NCI-H524 (cell line): ENCODE measurements at places on chromosomes 7 and 10.

GRCh38 chr7:130240240-130240639 lies 26.4 kb upstream of the CPA2 start:
- no peak for DNase-seq

DNA sequence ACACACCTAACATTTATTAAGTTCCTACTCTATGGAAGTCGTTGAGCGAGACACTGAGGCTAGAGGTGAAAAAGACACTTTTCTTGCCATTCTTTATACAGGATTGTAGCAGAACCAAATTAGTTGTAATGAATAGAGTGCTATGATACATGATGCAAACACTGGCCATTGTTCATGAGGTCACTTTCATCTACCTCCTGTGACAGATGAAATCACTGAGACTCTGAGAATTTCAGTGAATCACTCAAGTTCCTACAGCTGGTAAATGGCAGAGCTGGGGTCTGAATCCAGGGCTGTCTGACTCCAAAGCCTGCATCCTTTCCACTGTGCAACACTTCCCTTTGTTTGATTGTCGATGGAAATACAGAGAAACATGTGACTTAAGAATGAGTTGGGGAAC lies 657.6 kb downstream of the LRMDA start:
- no peak for DNase-seq

DNA sequence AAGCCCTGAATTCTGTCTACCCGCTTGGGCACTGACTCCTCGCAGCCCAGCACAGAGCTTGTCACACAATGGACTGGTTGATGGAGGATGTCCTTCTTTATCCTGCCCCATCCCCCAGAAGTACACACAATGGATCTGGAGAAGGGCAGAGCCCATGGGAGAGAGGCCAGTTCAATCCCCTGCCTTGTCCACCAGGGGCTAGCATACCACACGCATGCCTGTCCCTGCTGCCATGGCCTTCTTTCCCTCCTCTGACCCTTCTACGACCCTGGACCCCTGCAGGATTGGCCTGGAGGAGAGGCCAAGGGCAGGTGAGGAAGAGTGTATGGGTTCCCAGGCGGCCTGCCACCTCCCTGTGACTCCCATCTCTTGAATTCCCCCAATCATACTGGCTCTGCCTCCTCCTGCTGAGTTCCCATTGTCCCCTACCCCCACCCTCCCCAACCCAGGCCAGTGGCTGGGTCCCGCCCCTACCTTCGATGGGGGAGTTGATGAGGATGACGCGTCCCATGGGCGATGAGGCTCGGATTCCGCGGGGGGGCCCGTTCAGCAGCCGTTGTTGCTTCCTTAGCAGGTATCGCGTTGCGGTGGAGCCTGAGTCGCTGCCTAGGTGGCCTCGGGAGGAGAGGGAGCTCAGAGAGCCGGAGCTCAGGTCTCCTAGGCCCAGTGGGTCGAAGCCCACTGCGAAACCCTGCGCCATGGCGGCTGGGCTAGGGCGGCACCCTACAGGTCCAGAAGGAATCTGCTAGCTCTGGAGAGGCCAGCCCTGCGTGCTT lies 1.2 kb downstream of the PDZD7 start:
- DNase-seq = no peak

- DNase-seq = no peak
These were observed 120.3 kb downstream of the NRP1 start for GRCh38 chr10:33214174-33214573.

GRCh38 chr7:32936689-32937088 lies 20.6 kb upstream of the FKBP9 start:
- no peak for DNase-seq

GRCh38 chr7:100087055-100087750 lies 1.6 kb upstream of the COPS6 start:
- no peak for DNase-seq

GRCh38 chr10:26448706-26449435 lies 10.7 kb downstream of the APBB1IP start:
- DNase-seq = no peak

- DNase-seq = no peak
These were observed 173.5 kb downstream of the SRPK2 start for GRCh38 chr7:105215182-105215581.

DNA sequence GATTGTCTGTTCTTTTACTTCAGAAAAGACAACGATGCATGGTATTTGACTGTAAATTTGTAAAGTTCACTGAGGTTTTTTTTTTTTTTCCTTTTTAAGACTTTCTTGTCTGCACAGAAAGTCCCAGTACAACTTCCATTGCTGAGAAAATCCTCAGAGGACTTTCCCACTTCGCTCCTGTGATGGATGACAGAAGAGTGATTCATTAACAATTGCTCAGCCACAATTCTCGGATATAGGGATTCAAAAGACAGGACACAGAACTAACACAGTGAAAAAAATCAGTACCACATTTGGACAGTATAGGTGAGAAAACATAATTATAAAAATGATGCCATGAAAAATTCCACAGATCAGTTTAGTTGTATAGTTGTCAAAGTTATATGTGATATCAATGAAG lies 48.0 kb downstream of the SEC23IP start:
- DNase-seq = no peak

- no peak for DNase-seq
These were observed 4.9 kb upstream of the COL17A1 start for GRCh38 chr10:104090611-104091010.

DNA sequence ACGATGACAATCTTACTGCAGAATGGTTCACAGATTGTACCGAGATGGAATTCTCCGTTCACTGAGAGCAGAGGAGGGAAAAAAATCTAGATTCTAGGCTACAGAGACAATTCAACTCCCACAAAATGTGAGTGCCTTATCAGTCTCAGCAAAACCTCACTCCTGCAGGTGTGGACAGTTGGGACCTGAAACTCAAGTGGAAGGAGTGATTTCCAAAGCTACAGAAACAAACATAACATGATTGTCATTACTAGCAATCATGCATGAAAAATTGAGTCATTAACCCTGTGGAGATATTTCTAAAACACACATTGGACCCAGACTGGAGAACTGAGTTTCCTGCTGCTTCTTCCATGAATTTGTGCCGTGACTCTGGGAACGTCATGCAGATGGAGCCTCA lies 70.3 kb downstream of the CALML3 start:
- DNase-seq = no peak

- no peak for DNase-seq
These were observed 24.3 kb downstream of the FAM20C start for GRCh38 chr7:216360-217300.

GRCh38 chr7:22202141-22202540 lies 154.8 kb downstream of the RAPGEF5 start:
- no peak for DNase-seq

DNA sequence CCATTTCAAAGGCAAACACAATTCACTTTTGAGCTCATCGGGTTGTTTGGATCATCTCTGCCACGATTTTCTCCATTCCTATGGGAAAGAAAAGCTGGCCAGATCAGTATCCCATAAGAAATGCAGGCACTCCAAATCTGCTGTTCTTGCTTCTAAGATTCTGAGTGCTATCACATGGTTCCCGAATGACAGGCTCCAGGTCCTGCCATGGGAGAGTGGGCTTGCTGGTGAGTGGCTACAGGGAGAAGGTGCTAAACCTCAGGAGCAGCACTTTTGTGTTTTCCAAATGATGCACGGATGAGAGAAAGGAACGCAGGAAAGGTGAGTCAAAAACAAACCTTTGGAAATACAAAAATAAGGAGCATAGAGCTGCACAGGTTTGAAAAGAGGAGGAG lies 32.1 kb downstream of the MTURN start:
- DNase-seq = no peak

- no peak for DNase-seq
These were observed 12.3 kb downstream of the DDC start for GRCh38 chr7:50552921-50553320.

DNA sequence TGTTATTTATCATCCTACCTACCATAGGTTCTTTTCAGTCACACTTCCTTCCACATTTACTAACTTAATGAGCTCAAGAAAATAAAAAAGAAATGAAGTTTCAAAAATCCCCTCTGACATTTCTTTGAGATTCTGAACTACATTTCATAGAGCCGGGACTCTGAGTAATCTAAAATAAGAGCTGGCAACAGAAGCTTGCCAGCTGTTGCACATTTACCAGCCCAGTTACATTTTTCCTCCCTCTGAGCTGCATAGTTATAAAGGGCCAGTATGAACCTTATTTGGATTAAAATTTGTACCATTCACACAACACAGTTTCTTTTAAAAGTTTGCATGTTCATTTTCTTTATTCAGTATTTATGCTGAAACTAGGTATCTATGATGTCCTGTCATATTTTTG lies 119.5 kb upstream of the CAV2 start:
- DNase-seq = no peak

DNA sequence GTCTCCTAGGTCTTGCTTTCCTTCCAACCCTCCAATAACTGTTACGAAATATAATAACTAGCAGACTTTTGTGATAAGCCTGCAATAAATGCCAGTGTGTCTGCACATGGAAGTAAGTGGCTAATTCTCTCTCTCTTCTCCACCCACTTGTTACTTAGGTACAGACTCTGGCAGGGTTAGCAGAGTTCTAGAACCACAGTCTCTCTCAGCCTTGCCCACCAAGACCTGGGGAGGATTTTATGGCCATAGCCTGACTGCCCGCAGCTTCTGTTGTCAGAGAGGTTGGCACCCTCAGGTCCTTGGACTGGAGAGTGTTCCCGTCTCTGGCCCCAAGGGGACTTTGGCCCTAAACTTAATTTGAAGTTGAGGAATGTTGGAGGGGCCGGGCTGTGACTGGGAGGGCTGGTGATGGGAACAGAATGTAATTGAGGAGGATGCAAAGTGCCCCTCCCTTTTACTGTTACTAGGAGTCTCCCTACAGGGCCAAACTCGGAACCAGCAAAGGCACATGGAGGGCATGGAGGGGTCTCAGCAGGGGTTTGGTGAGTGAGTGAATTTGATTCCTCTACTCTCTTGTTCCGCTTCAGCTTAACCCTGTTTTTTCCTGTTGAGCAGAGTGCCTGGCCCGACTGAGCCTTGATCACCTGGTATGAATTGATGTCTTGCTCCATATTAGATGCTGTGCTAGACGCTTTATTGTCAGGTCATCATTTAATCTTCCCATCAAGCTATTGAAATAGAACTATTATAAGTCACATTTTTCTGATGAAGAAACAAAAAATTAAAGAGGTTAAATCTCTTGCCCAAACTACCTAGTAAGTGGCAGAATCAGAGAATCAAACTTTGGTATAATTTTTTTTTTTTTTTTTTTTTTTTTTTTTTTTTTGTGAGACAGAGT lies 37.0 kb upstream of the LCOR start:
- DNase-seq = no peak

- no peak for DNase-seq
These were observed 31.9 kb downstream of the SH2B2 start for GRCh38 chr7:102318482-102318971.

- DNase-seq = no peak
These were observed 347.5 kb upstream of the ZMIZ1 start for GRCh38 chr10:78721231-78721630.

- DNase-seq = no peak
These were observed 27.9 kb downstream of the BBS9 start for GRCh38 chr7:33157311-33157710.

GRCh38 chr10:103145046-103145445 lies 48.0 kb downstream of the NT5C2 start:
- DNase-seq = no peak

DNA sequence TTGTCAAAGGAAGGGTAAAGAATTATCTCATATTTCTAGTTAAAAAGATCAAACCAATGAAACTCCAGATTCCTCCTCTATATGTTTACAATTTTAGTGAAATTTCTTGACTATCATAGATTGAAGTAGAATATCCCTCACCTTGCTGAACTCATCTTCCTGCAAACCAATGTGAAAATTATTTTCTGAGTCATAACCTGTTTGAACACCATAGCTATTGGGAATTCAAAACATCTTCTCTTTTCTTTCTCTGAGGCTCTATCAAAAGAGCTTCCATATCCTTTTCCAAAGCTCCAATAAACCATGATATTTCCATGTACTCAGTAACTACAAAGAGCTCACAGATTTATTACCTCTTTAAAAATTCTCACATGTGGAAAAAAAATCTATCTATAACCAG lies 134.3 kb downstream of the DOCK4 start:
- no peak for DNase-seq

- no peak for DNase-seq
These were observed 234.6 kb downstream of the SNX10 start for GRCh38 chr7:26526265-26526587.

GRCh38 chr10:71878327-71879034 lies 27.4 kb upstream of the PSAP start:
- no peak for DNase-seq

- no peak for DNase-seq
These were observed 42.2 kb upstream of the NEUROD6 start for GRCh38 chr7:31382722-31383121.

DNA sequence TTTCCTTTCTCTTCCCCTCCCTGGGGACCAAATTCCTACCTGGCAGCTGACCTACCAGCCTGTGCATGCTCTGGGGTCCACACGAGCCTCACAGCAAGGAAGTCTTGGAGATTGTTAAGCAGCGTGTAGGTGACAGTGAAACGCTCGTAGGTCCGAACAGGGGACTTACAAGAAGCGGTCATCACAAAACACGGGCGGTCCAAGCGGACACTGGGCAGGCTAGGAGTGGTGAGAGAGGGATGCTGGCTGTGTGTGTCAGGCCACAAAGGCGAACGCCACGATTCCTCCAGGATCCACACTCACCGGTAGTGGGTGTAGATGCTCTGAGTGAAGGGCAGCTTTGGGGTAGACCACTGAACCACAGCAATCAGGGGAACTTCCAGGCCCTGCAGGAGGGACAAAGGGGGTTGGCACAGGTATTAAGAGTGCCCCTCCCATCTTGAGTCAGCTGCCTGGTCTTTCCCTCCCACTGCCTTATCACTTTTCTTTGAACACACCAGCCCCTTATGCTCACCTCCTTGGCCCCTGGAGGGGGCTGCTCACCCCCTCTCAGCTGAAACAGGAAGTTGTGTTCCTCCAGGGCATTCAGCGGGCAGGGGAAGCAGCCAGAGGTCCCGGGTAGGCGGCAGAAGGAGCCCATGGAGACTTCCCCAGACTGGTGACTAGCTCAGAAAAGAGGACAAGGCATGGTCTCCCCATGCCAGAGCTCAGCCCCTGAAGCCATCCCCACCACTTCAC lies 2.0 kb downstream of the TRAPPC14 start:
- no peak for DNase-seq

GRCh38 chr10:102300278-102300843 lies 55.0 kb downstream of the GBF1 start:
- no peak for DNase-seq

GRCh38 chr7:70707823-70708243 lies 424.1 kb upstream of the GALNT17 start:
- no peak for DNase-seq

DNA sequence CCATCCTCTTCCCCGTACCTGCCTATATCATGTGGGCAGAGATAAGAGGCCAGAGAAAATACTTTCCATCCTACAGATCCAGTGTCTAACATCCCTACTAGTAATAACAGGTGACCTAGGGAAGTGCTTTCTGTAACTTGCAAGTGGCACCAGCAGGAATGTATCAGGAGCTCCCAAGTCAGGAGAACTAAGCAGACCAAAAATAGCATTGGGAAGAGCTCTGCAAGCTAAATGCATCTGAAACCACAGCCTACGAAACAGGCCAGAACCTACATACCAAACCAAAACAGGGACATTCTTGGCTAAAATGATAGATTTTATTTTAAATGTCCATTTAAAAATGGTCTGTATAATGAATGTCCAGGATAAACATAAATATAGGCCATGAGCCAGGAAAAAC lies 680.8 kb downstream of the PHTF2 start:
- DNase-seq = no peak

- DNase-seq = no peak
These were observed 40.9 kb downstream of the LANCL2 start for GRCh38 chr7:55405856-55406541.
